ENCODE measurements at places on chromosomes 7 and 10. TPM values are rescaled to one million over a fixed set of nuclear protein-coding genes. Genes with fewer than 3 reads are reported as not detected.

DNA sequence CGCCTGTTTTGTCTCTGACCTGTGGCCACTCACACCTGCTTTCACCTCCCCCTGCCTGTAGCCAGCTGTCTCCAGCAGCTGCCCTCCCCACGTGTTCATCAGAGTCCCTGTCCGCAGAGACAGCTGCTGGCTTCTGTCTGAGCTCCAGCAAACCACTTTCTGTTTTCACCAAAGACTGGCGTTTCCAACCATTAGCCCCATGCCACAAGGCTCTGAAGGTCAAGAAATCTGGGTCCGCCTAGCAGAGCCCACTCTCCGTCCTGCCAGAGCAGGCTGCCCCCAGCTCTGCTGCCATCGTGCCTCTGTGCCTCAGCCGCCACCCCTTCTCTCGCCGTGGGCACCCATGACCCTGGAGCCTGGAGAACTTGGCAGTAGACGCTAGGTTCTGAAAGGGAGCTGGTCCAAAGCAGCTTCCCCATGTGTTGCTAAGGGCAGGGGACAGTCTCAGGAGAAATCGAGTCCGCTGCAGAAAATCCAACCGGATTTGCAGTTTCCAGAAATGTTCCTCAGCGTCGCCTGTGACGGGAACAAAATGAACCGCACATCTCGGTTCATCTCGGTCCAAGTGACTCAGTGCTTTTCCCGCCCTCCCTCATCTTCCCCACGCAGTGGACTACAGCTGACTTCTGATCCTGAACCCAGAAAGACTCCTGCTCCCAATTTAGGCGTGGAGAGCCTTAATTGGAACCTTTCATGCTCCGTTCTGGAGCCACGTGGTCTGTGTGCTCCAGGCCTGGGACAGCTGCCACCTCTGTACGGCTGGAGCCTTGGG is 28.0 kb downstream of the TMEM120A start:
- no peak for DNase-seq

The NAT16 gene
- not detected for total RNA-seq

DNA sequence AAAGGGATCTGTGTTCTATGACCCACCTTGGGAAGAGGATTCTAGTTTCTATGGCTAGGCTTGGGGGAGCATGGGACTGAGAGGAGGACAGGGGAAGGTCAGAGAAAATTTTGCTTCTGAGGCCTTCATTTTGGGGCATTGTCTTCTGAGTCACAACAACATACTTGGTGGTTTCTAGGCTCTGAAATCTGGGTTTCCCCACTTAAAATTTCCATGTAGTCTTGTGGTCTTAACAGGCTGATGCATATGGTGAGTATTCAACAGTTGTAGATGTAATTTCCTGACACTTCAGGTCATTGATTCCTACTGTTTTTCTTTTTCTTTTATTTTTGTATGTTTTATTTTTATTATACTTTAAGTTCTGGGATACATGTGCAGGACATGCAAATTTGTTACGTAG is 88.5 kb downstream of the ANKRD7 start:
- no peak for DNase-seq

- no peak for DNase-seq
Observed at GRCh38 chr10:12179606-12180170, 16.0 kb downstream of the NUDT5 start.

GRCh38 chr7:34463830-34464229 is 194.2 kb upstream of the NPSR1 start:
- no peak for DNase-seq

The TET1 gene
- 1.3 TPM for total RNA-seq

GRCh38 chr10:34124522-34125035 is 690.5 kb downstream of the PARD3 start:
- no peak for DNase-seq

GRCh38 chr10:126373147-126373546 is 15.1 kb downstream of the ADAM12 start:
- DNase-seq, result peak; percentile 40

GRCh38 chr7:101250324-101250723 is 5.4 kb upstream of the FIS1 start:
- DNase-seq, result no peak

The ZP3 gene
- 3.3 TPM for total RNA-seq

- DNase-seq, result no peak
Observed at GRCh38 chr7:20249920-20250319, 32.7 kb upstream of the MACC1 start.

The SPAM1 gene
- not detected for total RNA-seq

- DNase-seq, result no peak
Observed at GRCh38 chr7:104851268-104851667, 162.7 kb upstream of the KMT2E start.

- DNase-seq, result no peak
Observed at GRCh38 chr10:130786365-130786966, 525.1 kb downstream of the TCERG1L start.

DNA sequence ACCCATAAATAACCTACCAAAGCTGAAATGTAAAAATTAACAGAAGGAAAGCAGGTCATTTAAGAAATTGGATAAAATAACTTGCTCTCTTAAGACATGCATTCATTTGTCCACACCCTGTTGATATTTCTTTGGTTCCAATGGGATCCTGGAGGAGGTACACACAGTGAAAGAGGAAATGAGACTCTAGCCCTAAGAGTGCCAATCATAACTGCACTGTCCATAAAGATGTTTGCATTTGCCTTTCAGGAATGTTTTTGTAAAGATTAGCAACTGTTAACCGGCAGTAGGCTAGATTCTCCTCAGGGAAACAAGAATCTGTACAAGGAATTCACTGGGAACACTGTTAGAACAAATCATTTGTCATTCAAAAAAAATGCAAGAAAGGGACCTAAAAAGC is 61.0 kb downstream of the MEOX2 start:
- no peak for DNase-seq

DNA sequence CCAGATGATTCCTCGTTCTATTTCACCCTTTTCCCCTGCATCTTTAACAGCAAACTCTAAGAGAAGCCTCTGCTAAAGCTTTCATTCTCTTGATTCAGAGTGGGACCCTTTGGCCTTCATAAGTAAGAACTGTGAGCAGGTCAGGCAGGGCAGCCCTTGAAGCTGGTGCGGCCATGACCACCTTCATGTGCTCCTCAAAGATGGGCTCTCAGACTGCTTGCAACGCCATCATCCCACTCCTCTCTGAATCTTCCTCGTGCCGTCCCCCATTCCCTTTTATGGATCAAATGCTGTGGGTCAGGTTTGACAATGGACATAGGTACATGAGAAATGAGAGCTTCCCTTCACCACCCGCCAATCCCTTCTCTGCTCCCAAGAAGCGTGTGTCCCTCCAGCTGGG is 207.4 kb downstream of the TCF7L2 start:
- DNase-seq, result no peak

GRCh38 chr10:120177330-120177729 is 279.7 kb upstream of the PLPP4 start:
- DNase-seq, result no peak

- DNase-seq, result no peak
Observed at GRCh38 chr7:12719141-12719919, 31.9 kb downstream of the ARL4A start.

The ZNF365 gene
- not detected for total RNA-seq

The UTF1 gene
- not detected for total RNA-seq

All from left colon (tissue), 2 donors.